T-cell (primary cell): ENCODE measurements at places on chromosomes 5 and 9.

- no peak overlapping the region for H3K27ac ChIP-seq
- DNase-seq: no peak
- H3K36me3 ChIP-seq: no peaks in the 10 kb centered on the region
- peaks cover 3% of the 10 kb centered on the region for H3K4me1 ChIP-seq
Measured at GRCh38 chr5:158770506-158770905, 329.2 kb downstream of the EBF1 start.

GRCh38 chr5:1661311-1661710, 137.6 kb upstream of the LPCAT1 start:
- peaks cover 78% of the 10 kb centered on the region for H3K27me3 ChIP-seq
- H3K4me1 ChIP-seq: no peaks in the 10 kb centered on the region
- no peaks in the 10 kb centered on the region for H3K36me3 ChIP-seq

GRCh38 chr5:22319798-22320197, 533.3 kb downstream of the CDH12 start:
- no peak overlapping the region for H3K27ac ChIP-seq
- no peak overlapping the region for H3K4me3 ChIP-seq
- H3K36me3 ChIP-seq: no peaks in the 10 kb centered on the region
- no peak for DNase-seq
- no peaks in the 10 kb centered on the region for H3K27me3 ChIP-seq

- H3K36me3 ChIP-seq: no peaks in the 10 kb centered on the region
- no peak overlapping the region for H3K4me3 ChIP-seq
- DNase-seq: no peak
- H3K27me3 ChIP-seq: no peaks in the 10 kb centered on the region
- H3K4me1 ChIP-seq: no peaks in the 10 kb centered on the region
Measured at GRCh38 chr9:4879115-4879558, 86.4 kb downstream of the RCL1 start.

DNA sequence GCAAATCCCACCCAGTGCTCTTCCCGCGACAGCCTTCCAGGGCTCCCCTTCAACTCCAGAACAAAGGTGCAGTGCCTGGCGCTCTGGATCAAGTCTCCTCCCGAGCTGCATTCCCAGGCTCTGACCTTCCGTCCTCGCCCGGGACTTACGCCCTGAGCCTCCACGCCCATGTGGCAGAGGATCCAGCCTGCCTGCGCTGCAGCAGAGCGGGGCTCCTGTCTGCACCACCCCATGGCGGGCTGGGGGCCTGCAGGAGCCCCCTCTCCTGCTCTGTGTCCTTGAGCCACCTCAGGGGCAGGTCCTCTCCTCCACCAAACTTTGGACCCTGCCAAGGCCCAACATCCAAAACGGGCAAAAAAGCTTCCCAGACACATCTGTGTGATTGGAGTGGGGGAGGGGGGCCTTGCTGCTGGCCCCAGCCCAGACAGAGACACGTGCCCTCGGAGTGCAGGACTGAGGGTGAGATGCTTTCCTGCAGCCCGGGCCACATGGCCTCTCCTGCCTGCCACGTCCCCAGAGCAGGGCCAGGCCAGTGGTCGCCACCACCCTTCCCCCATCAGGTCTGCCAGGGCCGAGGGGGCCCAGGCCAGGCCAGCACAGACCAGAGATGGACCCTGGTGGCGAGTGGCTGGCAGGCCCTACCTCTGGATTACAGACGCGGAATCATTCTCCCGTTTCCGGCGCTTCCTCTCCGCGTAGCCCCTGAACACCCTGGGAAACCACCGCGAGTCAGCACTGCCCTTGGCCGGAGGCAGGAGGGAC, 4.4 kb downstream of the NSMF start:
- H3K27ac ChIP-seq: no peak overlapping the region
- peaks cover 3% of the 10 kb centered on the region for H3K27me3 ChIP-seq
- DNase-seq: no peak
- H3K4me1 ChIP-seq: peaks cover 33% of the 10 kb centered on the region

GRCh38 chr9:137169896-137170358, at the start of gene LRRC26:
TSS of gene LRRC26 (minus strand) at chr9:137170051. CDS start at chr9:137169943, 108 bp downstream.
- H3K27me3 ChIP-seq: peaks cover 89% of the 10 kb centered on the region
- no peak within 1 kb of the TSS for H3K27ac ChIP-seq
- no peak for DNase-seq
- H3K4me1 ChIP-seq: peaks cover 21% of the 10 kb centered on the region
- no peaks in the 10 kb centered on the region for H3K36me3 ChIP-seq

DNA sequence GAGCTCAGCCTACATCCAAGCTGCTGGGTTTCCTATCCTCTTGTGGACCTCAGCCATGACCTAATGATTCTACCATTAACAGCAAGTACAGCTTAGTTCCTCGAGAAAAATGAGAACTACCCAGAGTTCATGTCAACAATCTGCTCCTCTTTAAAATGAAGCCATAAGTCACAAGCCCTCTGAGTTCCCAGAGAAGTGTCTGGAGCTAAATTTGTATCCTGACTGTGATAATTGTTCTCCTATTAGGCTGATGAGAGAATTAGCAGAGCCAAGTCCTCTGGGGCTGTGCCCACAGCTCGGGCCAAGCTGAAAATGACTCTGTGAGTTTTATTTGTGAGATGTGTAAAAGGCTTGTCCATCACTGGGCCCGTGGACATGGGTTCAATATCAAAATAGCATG, 145.1 kb upstream of the SMIM23 start:
- H3K27ac ChIP-seq: no peak overlapping the region
- no peaks in the 10 kb centered on the region for H3K36me3 ChIP-seq
- no peak for DNase-seq
- no peak overlapping the region for H3K4me3 ChIP-seq

- H3K27me3 ChIP-seq: no peaks in the 10 kb centered on the region
- DNase-seq: no peak
- H3K36me3 ChIP-seq: no peaks in the 10 kb centered on the region
- no peak overlapping the region for H3K27ac ChIP-seq
- no peaks in the 10 kb centered on the region for H3K4me1 ChIP-seq
Measured at GRCh38 chr5:169260896-169261569, 39.9 kb downstream of the SLIT3 start.
